ENCODE measurements at places on chromosomes 5 and 9. TPM values are rescaled to one million over a fixed set of nuclear protein-coding genes. Genes with fewer than 3 reads are reported as not detected.

The STK32A gene
- total RNA-seq, result 44.4 TPM

The GRIA1 gene
- total RNA-seq, result not detected

The ERCC6L2 gene
- total RNA-seq, result 73.0 TPM

The NPDC1 gene
- 0.22 TPM for total RNA-seq

The OSTF1 gene
- total RNA-seq, result 61.1 TPM

The ASS1 gene
- total RNA-seq, result 5.5 TPM

The CD72 gene
- total RNA-seq, result 3.5 TPM

The MRPS30 gene
- total RNA-seq, result 69.2 TPM

The HTR1A gene
- not detected for total RNA-seq

The RHOBTB3 gene
- 368 TPM for total RNA-seq

The FCHO2 gene
- 25.5 TPM for total RNA-seq

The ENTREP1 gene
- 0.39 TPM for total RNA-seq

The SMIM15 gene
- 38.9 TPM for total RNA-seq

The OTULINL gene
- total RNA-seq, result 27.5 TPM

The RETREG1 gene
- total RNA-seq, result 15.7 TPM

The SLC9A3 gene
- total RNA-seq, result 1.6 TPM

The NIPAL4 gene
- total RNA-seq, result not detected

The RNF224 gene
- total RNA-seq, result 0.76 TPM

The FBP2 gene
- total RNA-seq, result not detected

The UGT3A1 gene
- total RNA-seq, result not detected

The ANKRD31 gene
- total RNA-seq, result 0.43 TPM

The HMCN2 gene
- not detected for total RNA-seq

The PHF24 gene
- 0.39 TPM for total RNA-seq

The FER gene
- total RNA-seq, result 78.8 TPM

The PLEKHG4B gene
- 31.4 TPM for total RNA-seq

The SLC6A19 gene
- not detected for total RNA-seq

The RANBP3L gene
- not detected for total RNA-seq

The PCDHGB3 gene
- 3.1 TPM for total RNA-seq

The SCGB3A2 gene
- total RNA-seq, result not detected

The PCDHA10 gene
- 0.11 TPM for total RNA-seq

The EIF4EBP3 gene
- 0.87 TPM for total RNA-seq

The PCDHB5 gene
- 0.54 TPM for total RNA-seq

The SLC46A2 gene
- not detected for total RNA-seq

The TOR1B gene
- total RNA-seq, result 24.9 TPM

The EXOC3 gene
- 28.7 TPM for total RNA-seq

The TNFSF8 gene
- not detected for total RNA-seq

The IFNA21 gene
- total RNA-seq, result not detected

The ADAMTS2 gene
- 43.3 TPM for total RNA-seq
